Activated CD4-positive, alpha-beta T cell treated with anti-CD3 and anti-CD28 coated beads, Interleukin-2, amount 10 ng/mL, durations not matched to agents 7 days and 5 days (primary cell): ENCODE measurements at places on chromosomes 1 and 21. TPM values are rescaled to one million over a fixed set of nuclear protein-coding genes. Genes with fewer than 3 reads are reported as not detected.
A peak's percentile ranks its signal among the peaks of the same experiment; 100 is the strongest.

The APCS gene
- total RNA-seq = not detected

The WNT3A gene
- total RNA-seq = not detected

The FYB2 gene
- total RNA-seq = not detected

The SFN gene
- 2.4 TPM for total RNA-seq

The ANKRD65 gene
- not detected for total RNA-seq

The GJA9 gene
- total RNA-seq = not detected

DNA sequence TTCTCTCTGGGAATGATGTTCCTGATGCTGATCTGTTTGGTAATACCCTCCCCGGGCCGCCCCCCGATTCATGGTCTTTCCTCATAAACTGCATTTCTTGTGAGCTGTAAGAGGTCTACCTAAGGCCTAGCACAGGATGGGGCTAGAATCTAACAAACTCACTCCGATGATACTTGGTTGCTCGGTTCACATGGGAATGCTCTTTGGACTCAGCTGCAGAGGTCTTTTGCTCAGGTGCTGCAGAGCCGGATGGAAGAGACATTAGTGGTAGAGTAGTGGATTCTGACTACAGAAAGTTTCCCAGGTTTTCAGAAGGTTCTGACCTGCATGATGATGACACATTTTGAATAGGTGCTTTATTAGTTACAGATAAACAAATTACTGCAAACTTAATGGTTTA, 8.3 kb upstream of the TMEM269 start:
- H3K4me3 ChIP-seq = no peak overlapping the region
- no peak for DNase-seq
- peaks cover 27% of the 10 kb centered on the region for H3K4me1 ChIP-seq
- H3K36me3 ChIP-seq = peaks cover 56% of the 10 kb centered on the region
- H3K27me3 ChIP-seq = no peaks in the 10 kb centered on the region

DNA sequence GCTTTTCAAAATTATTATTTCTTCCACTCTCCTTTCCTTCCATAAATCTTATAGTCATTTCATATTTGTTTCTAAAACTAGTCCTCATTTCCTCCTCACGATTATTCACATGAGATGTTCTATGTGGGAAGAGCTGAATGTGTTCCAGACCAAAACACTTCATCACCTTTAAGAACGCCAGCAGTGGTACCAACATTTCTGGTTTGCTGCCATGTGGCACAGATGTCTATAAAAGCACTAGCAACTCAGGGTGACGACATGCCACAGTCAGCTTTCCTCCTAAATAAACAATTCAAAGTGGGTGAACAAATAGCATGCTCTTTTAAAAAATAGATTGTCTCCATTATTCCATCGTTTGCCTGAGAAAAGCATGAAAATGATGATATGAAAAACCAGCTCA, 1217.8 kb upstream of the ADGRL2 start:
- H3K4me1 ChIP-seq = no peaks in the 10 kb centered on the region
- H3K36me3 ChIP-seq = no peaks in the 10 kb centered on the region
- no peaks in the 10 kb centered on the region for H3K27me3 ChIP-seq
- DNase-seq = no peak
- H3K4me3 ChIP-seq = no peak overlapping the region

GRCh38 chr1:147545133-147545532, 3.8 kb downstream of the BCL9 start:
- peak overlapping the region; percentile 88 for H3K27ac ChIP-seq
- DNase-seq = peak; percentile 91
- H3K36me3 ChIP-seq = peaks cover 16% of the 10 kb centered on the region
- peaks cover 2% of the 10 kb centered on the region for H3K27me3 ChIP-seq

DNA sequence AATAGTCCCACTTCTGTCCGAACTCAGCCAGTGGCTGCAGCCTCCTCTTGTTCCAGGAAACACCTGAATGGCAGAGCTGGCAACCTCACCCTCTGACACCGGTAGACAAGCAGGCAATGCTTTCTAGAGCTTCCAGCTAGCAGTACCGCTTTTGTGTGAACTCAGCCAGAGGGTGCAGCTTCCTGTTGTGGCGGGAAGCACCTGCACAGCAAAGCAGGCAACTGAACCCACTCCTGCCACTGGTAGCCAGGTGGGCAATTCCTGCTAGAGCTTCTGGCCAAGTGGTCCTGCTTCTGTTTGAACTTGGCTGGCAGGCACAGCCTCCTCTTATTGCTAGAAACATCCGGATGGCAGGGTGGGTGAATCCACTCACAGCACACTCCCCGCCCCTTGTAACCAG, 40.1 kb upstream of the TMPRSS15 start:
- H3K4me1 ChIP-seq = peaks cover 5% of the 10 kb centered on the region
- no peak overlapping the region for H3K4me3 ChIP-seq
- no peaks in the 10 kb centered on the region for H3K27me3 ChIP-seq
- no peaks in the 10 kb centered on the region for H3K36me3 ChIP-seq
- H3K27ac ChIP-seq = peak overlapping the region; percentile 52

DNA sequence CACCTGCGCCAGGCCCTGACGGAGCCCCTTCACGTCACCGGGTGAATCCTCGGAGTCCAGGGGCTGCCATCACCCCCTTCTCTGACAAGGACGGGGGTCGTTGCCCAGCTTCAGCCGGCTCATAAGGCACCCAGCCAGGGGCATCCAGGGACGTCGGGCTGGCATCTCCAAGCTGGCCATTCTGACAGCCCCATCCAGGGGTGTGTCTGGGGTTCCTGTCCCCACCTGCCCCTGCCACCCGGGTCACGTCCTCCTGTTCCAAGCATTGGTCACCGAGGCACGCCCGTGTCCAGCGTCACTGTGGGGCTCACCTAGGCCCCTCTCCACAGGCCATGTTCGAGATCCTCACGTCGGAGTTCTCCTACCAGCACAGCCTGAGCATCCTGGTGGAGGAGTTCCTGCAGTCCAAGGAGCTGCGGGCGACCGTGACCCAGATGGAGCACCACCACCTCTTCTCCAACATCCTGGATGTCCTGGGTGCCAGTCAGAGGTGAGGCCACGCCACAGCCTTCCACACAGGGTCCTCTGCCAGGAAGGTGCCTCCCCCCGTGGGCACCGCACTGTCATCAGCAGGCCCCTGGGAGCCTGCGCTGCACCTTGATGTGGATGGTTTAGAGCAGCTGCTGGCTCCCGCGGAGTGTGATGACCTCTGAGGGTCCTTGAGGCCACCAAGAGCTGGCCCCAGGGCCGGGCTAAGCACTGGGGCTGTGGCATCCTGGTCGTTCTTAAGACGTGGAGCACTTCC, 14.8 kb downstream of the ARHGEF16 start:
- H3K4me1 ChIP-seq = no peaks in the 10 kb centered on the region
- H3K36me3 ChIP-seq = no peaks in the 10 kb centered on the region
- no peak for DNase-seq
- H3K27ac ChIP-seq = no peak overlapping the region
- no peaks in the 10 kb centered on the region for H3K27me3 ChIP-seq
- no peak overlapping the region for H3K4me3 ChIP-seq

- no peaks in the 10 kb centered on the region for H3K36me3 ChIP-seq
- peaks cover 5% of the 10 kb centered on the region for H3K27me3 ChIP-seq
- DNase-seq = no peak
- no peak overlapping the region for H3K27ac ChIP-seq
- H3K4me1 ChIP-seq = peaks cover 9% of the 10 kb centered on the region
Observed at GRCh38 chr1:7550981-7551380, 220.1 kb upstream of the VAMP3 start.

DNA sequence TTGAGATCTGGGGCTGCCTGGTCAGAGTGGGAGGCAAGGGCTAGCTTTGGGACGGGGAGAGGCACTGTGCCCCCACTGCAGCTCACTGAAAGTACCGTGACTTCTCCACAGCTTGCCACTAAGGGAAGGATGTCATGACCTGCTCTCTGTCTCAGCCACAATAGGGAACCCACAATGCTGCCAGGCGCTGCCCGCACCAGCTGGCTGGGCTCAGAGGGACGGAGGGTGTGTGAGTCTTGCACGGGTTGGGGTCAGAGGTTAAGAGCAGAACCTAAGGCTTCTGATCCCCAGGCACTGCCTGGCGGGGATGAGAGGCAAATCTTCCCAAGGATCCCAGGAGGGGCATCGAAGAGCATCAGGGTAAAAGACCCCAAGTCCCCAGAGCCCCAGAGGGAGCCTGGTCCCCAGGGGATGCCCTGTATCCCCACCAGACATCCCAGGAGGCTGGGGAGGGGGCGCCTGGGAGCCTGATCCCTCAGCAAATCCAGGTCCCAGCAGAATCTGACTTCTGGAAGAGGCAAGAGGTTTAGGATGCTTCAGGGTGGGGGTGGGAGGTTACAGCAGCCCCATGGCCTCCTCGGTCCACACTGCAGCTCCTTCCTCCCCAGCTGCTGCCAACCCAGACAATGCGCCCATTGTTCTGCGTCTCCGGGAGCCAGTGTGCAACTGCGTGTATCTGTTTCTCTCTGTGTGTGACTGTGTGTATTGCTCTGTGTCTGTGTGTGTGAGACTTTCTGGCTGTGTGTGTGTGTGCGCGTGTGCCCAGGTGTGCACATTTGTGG, 2.0 kb upstream of the MARCKSL1 start:
- H3K4me3 ChIP-seq = peak overlapping the region; percentile 3
- no peaks in the 10 kb centered on the region for H3K27me3 ChIP-seq
- peaks cover 56% of the 10 kb centered on the region for H3K4me1 ChIP-seq
- H3K27ac ChIP-seq = peak overlapping the region; percentile 14

DNA sequence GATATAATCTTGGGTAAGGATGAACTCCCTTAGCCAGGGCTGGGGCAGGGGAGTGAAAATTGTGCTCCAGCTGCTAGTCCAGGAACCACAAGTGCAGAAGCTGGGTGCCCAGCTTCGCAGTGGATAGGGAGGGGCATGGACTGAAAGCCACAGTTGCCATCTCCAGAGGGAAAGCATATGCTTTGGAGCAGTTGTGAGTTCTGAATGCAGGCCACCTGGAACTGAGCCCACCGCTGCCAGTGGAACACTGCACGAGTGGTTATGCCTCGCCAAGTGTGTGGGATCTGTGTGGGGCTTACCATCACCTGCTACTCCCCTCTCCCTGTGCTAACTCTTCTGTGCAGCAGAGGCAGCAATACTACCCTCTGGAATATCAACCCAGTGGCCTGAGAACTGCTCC, 158.4 kb upstream of the DPT start:
- no peak overlapping the region for H3K4me3 ChIP-seq
- no peaks in the 10 kb centered on the region for H3K36me3 ChIP-seq
- DNase-seq = no peak
- H3K27ac ChIP-seq = no peak overlapping the region
- no peaks in the 10 kb centered on the region for H3K4me1 ChIP-seq
- H3K27me3 ChIP-seq = peaks cover 12% of the 10 kb centered on the region

- H3K27me3 ChIP-seq = peaks cover 4% of the 10 kb centered on the region
- peaks cover 37% of the 10 kb centered on the region for H3K4me1 ChIP-seq
- peak overlapping the region; percentile 90 for H3K27ac ChIP-seq
- H3K4me3 ChIP-seq = peak overlapping the region; percentile 83
- peaks cover 9% of the 10 kb centered on the region for H3K36me3 ChIP-seq
Observed at GRCh38 chr1:184755226-184756065, 788 bp upstream of the EDEM3 start.

- peaks cover 71% of the 10 kb centered on the region for H3K36me3 ChIP-seq
- DNase-seq = peak; percentile 68
- peak overlapping the region; percentile 60 for H3K4me3 ChIP-seq
- H3K4me1 ChIP-seq = peaks cover 61% of the 10 kb centered on the region
- H3K27me3 ChIP-seq = no peaks in the 10 kb centered on the region
Observed at GRCh38 chr21:37224861-37225839, 42.0 kb downstream of the VPS26C start.

GRCh38 chr1:162943622-162944021, 82.6 kb upstream of the CCDC190 start:
- H3K27me3 ChIP-seq = peaks cover 26% of the 10 kb centered on the region
- H3K4me3 ChIP-seq = no peak overlapping the region
- H3K36me3 ChIP-seq = no peaks in the 10 kb centered on the region

DNA sequence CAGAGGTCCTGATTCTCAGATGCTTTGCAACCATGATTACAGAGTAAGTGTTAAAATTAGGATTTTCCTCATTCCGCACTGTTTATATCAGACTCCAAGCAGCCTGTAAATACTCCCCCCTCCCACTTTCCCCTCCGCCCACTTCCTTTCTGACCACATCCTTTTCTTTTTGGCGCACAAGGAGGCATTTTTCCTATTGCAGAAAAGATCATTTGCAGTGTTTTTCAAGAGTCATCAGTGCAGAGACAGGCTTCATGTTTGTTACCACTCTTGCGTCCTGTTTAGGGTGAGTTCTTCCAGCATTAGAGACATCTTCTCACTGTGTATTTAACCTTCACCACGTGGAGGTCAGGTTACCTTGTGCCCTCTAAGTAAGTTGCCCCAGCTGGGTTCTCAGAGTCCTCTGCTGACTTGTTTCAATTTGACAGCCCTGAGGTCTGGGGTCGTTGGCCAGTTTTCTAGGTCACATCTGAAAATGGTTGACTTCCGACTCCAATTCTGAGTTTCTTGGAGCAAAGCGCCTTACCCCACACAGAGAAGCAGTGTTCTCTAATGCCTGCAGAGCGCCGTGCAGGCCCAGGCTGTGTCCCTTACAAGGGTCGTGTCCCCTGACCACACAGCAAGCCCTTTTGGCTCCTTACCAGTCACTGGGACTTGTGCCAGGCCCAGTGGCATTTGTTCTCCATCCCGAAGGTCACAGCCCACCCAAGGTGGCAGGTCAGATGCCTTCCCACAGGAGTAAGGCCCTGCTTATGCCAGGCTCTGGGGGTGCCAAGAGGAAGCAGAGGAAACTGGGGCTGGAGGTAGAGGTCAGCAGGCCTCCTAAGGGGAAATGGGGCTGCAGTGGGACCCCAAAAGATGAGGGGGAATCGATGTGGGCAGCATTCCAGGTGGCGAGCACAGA, 85.6 kb downstream of the FAM78B start:
- H3K4me1 ChIP-seq = peaks cover 41% of the 10 kb centered on the region
- peak; percentile 35 for DNase-seq
- peak overlapping the region; percentile 49 for H3K4me3 ChIP-seq
- no peaks in the 10 kb centered on the region for H3K36me3 ChIP-seq

- H3K27me3 ChIP-seq = peaks cover 84% of the 10 kb centered on the region
- peak; percentile 33 for DNase-seq
- peaks cover 12% of the 10 kb centered on the region for H3K36me3 ChIP-seq
- H3K4me1 ChIP-seq = peaks cover 47% of the 10 kb centered on the region
- peak overlapping the region; percentile 46 for H3K27ac ChIP-seq
Observed at GRCh38 chr1:50423670-50424000, 392 bp upstream of the DMRTA2 start.

DNA sequence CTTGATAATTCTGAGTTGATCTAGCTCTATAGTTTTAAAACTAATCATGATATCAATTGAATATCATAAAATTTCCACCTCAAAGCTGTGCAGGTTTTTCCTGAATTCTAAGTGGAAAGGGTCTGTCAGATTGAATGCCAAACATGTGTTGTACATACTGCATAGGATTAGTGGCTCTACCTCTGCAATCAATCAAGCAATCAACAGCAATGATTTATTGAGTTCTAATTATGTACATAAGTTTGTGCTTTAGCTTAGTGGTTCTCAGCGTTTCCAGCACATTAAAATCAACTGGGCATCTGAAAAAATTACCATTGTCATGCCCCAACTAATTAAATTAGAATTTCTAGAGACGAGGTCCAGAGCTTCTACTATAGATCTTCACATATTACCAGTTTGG, 251.5 kb downstream of the BACH1 start:
- H3K4me3 ChIP-seq = no peak overlapping the region
- no peak for DNase-seq
- no peaks in the 10 kb centered on the region for H3K27me3 ChIP-seq
- H3K4me1 ChIP-seq = no peaks in the 10 kb centered on the region
- H3K36me3 ChIP-seq = no peaks in the 10 kb centered on the region
